Kidney epithelial cell (primary cell): ENCODE measurements at places on chromosomes 2 and 18.

- no peak for DNase-seq
Observed at GRCh38 chr18:23627970-23628369, 34.7 kb downstream of the ANKRD29 start.

GRCh38 chr2:54042897-54043620 lies 72.3 kb upstream of the PSME4 start:
- DNase-seq: no peak

- no peak for DNase-seq
Observed at GRCh38 chr2:11320698-11321492, 23.5 kb downstream of the ROCK2 start.

GRCh38 chr2:47301277-47301618 lies 101.7 kb upstream of the MSH2 start:
- DNase-seq: no peak

GRCh38 chr2:133517876-133518275 lies 50.4 kb downstream of the NCKAP5 start:
- DNase-seq: no peak

GRCh38 chr2:206721256-206721920 lies 3.2 kb upstream of the DYTN start:
- no peak for DNase-seq

GRCh38 chr2:230346921-230347533 lies 20.0 kb downstream of the SP140L start:
- DNase-seq: no peak

DNA sequence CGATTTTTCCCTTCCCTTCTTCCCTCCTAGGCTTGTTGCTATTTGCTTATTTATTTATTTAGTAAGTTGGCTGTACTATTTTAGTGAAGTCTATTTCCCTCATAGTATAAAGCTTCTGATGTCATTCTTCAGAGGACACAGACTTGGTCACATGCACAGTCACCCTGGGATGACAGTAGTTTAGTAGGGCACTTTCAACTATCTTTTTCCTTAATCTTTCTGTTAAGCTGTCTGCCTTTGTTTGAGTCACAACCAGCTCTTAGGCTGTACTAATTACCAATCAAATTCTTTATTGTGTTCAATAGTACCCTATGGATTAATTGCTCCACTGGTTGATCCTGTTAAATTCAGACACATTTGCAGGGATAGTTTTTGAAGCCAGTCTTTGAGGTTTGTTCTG lies 26.9 kb upstream of the RAB31 start:
- DNase-seq: no peak

DNA sequence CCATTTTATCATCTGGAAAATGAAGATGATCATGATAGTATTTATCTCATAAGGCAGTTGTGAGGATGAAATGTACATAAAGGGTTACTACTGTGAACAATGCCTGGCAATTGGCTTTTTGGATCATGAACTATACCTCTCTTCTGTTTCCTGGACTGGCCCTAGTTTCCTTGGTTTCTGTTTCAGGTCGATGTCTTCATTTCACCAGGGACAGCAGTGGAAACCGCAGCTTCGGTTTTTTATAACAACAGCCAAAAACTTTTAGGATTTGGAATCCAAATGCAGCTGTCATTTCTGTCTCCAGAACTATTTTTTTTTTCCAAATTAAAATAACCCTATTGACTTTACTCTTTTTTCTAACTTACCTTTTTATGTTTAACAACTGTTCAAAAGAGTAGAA lies 425.1 kb downstream of the RND3 start:
- DNase-seq: no peak

DNA sequence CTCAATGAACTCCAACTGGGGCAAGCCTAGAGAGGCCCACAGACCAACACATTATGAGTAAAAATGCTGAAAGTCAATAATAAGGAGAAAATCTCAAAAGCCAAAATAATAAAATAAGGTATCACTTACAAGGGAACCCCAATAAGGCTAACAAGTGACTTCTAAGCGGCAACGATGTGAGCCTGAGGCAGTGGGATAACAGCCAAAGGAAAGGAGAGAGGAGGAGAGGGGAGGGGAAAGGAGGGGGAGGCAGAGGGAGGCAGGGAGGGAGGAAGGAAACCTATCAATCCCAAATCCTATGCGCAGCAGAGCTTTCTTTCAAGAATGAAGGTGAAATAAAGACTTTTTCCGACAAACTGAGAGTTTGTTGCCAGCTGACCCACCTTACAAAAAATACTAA lies 6.0 kb upstream of the NFATC1 start:
- DNase-seq: no peak

GRCh38 chr2:179983250-179983932 lies 23.7 kb downstream of the CWC22 start:
- no peak for DNase-seq

- DNase-seq: no peak
Observed at GRCh38 chr18:59820663-59821062, 79.1 kb upstream of the PMAIP1 start.

GRCh38 chr18:41992066-41992465 lies 37.0 kb downstream of the PIK3C3 start:
- DNase-seq: no peak

DNA sequence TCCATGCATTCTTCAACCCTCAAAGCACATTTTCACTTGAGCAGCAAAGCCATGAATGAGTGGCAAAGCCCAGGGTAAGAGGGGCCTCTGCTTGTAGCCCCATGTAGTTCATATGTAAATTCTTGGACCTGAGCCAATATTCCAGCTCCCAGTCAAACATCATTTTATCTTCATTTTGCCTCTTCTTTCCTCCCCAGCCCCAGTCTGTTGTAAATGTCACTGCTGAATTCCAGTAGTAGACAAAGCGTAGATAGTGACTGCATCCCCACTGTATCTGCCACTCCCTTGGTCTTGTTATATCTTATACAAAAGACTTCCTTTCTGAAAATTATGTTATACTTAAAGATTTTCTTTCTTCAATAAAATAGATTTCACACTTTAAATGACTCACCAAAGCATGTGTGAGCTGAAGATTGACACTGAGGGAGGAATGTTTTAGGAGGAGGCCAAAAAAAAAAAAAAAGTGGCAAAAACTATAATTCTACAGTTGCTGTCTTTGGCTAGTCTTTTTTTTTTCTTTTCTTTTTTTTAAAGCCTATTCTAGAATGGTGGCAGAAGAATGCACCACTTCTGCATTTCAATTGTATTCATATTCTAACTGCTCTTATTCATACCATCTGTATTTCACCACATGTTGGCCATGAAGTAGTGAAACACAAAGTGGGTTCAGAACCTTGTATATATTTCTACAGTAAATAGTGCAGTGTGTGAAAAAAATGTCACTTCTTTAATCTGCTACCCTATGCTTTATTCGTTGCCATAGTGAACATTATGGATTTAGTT lies 306.1 kb downstream of the CPS1 start:
- DNase-seq: no peak

DNA sequence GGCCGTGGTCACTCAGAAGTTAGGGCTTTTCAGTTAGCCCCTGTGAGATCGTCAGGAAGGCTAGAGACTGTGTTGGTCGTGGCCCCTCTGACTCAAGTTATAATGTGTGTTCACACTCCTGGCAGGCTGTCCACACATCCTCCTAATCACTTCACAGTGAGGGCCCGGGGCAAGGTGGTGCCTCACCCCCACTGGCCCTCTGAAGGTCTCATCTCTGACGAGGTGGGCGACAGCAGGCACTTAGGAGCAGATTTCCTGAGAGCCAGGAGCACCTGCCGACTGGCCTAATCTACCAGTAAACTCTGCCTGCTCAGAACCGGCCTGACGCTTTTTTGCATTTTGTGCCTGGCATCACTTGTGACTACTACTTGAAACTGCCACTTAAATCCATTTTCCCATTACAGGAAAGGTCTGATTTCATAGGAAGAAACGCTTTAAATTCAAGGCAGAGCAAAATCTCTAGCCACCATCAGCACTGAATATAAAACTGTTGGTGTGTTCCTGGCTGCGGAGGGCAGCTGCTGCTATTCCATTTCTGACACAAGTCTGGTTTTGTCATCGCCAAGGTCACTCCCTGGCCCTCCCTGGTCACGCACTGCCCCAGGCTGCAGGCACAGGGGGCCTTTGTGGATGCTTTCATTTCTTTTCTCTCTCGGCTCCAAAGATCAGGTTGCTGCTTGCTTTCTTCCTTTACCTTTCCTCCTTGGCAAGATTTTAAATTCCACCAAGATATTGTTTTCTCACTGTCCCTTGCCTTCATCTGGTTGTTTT lies 48.0 kb downstream of the RAB12 start:
- no peak for DNase-seq

DNA sequence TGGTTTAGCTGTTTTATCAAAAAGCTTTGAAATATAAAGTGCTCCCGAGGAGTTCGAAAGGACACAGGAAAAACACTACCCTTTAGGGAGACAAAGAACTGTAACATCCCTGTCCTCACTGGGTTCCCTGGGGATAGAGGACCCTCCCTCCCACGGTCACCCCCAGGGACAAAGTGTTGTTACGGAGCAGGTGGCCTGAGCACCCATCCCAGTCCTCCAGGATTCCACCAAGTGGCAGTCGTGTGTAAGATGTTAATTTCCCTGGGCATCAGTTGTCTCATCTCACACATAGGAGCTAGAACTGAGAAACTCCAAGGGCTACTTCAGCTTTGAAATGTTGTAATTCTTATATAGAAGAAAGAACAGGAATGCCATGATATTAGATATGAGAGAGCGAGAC lies 137.7 kb downstream of the ALK start:
- no peak for DNase-seq
